ENCODE measurements at places on chromosomes 16 and 17. TPM values are rescaled to one million over a fixed set of nuclear protein-coding genes. Genes with fewer than 3 reads are reported as not detected.

GRCh38 chr17:32755045-32755805 lies 121.7 kb downstream of the MYO1D start:
- DNase-seq: no peak

DNA sequence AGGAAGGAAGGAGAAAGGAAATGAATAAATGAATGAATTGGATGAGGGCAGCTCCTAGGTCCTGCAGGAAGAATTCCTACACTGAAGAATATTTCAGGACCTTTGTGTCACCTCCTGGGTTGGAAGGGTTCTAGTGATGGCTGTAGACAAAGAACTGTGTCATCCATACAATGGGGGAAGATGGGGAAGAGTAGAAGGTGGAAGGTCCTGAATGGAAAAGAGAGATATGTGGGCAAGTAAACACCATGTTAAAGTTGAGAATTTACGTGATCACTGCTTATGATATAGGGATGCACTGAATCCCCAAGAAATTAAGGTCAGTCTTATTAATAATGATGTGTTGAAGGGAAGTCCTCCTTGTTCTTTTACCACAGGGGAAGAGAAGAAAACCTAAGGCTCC lies 4.2 kb upstream of the SUPT4H1 start:
- no peak for DNase-seq

DNA sequence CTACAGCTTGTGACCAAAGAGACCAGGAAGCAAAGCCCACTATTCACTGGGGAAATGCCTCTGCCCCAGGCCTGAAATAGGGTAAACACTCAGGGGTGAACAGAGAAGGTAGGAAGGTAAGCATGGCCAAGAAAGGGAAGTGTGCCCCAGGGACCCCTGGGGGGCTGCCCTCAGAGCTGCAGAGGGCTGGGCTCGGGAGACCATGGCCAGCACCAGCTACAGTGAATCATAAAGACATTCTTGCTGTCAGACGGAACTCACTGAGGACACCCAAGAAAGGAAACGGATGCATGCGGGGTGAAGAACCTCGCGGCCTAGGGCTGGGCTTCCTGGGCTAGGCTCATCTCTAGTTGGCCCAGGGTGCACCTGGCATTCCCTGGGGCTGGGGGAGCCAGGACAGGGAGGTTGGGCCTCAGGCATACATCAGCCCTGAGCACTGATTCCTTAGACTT lies 9.6 kb downstream of the HIC1 start:
- DNase-seq: no peak

Gene SCPEP1
- 24.6 TPM for total RNA-seq

DNA sequence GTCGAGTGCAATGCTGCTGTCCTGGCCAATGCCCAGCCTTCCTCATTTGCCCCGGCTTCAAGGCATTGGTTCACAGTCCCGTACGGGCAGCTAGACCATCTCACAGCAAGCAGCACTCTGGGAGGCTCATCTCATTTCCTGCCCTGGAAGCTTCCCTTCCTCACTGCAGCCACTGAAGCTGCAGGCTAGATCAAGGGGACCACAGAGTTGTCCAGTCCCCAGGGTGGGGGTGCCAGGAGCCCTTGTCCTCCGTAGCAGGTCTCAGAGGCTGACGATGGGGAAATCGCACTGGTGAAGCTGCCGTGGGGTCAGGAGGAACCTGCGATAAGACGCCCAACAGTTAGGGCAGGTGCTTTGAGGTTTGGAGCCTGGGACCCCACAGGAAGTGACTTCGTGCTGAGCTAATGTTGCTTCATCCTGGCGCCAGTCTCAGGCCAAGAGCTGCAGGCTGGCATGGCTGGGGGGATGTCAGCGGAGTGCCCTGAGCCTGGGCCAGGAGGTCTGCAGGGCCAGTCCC lies at the start of gene SPNS3:
SPNS3 (plus strand) TSS at position 426 of the 517 bp plus-strand sequence; CDS start at position 454, 28 bp downstream.
- DNase-seq: no peak

DNA sequence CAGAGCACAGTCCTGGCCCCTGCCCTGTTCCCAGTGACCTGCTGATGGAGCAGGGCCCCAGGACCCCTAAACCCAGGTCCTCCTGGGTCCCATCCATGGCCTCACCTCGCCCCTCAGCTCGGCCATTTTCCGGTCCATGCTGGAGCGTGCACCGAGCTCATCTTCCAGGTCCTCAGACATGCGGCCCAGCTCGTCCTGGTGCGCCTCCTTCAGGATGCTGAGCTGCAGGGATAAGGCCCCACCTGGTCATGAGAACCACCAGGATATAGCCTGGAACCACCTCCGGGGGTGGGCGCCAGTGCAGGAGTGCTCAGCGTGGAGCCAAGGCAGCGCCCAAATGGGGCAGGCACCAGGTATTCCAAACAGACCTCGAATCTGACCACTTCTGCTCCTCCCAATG lies 17.9 kb downstream of the CCDC102A start:
- DNase-seq: no peak

DNA sequence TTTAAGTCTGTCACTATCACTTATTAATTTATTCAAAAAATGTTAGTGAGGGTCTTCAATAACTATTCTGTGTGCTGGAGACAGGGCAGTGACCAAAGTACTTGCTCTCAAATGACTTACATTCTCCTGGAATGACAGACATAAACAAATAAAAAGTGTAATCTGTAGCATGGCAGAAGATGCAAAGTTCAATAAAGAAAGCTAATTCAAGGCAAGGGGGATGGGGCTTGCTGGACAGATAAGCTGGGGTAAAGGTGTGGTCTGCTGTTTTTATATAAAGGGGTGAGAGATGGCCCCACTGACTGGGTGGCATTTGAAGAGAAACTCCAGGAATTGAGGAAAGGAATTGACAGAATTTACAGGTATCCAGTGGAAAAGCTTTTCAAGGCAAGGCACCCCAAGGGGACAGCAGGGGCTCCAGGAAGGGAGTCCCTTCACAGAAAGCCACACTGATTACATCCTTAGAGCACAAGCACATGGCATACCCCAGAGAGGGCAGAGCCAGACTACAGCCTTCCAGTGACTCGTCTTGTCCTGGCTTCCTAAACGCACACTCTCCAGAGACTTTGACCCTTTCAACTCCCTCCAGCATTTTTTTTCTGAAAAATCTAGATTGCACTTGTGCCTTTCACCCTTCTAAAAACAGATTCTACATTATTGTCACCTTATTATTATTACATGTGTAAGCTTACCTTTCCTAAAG lies 123.7 kb upstream of the HS3ST3A1 start:
- no peak for DNase-seq

GRCh38 chr16:14564323-14564722 lies 65.7 kb downstream of the PARN start:
- no peak for DNase-seq

- no peak for DNase-seq
Measured at GRCh38 chr16:10390330-10390729, 4.5 kb downstream of the ATF7IP2 start.

DNA sequence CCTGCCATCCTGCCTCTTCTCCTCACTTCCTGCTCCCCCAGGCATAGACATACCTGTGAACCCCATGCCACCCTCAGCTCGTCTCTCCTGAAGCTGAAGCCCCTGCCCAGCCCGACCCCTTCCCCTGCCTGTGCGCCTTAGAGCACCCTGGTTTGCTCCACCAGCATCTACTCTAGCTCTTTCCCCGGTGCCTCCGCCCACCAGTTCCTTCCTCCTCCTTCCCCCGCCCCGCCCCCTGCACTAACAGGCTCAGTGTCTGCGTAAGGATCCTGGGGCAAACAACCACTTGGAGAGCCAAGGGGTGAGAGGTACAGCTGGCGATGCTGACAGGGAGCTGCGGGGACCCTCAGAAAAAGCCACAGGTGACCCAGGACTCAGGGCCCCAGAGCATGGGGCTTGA lies 1.9 kb downstream of the GPR142 start:
- DNase-seq: no peak

Gene AIPL1
- total RNA-seq: not detected

GRCh38 chr16:15970202-15970601 lies 20.8 kb downstream of the ABCC1 start:
- no peak for DNase-seq

Gene PLEKHM1
- total RNA-seq: 19.5 TPM

- DNase-seq: no peak
Measured at GRCh38 chr16:89257757-89258465, 40.4 kb downstream of the ZNF778 start.

Data from neural crest cell (in vitro differentiated cells).